WTC11 (cell line): ENCODE measurements at places on chromosomes 6 and 20.
A peak's percentile ranks its signal among the peaks of the same experiment; 100 is the strongest.

GRCh38 chr6:120274547-120274946, 925.0 kb upstream of the MAN1A1 start:
- DNase-seq, result no peak

DNA sequence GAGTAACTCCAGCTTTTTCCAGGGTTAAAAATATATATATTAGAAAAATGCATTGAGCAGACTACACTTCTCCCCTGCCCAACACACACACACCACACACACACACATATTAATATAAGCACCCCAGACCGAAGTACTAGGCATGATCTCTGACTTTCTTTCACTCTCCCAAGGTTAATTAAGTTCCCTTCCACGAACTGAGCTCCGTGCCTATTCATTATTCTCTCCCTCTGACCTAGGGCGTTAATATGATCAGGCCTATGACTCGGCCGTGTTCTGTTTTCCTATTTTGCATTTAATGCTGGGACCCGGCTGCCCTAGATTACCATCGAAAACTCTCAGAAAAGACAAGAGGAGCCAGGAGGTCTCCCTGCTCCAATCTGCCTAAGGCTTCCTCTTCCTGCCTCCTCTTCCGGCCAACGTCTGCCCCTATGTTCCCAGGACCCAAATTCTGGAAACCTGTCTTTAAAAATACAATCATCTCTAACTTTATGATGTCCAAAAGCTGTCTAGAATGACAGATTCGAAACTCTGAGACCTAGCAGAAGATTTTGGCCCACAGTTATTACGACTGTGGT, 6.1 kb upstream of the POU3F2 start:
- no peak for DNase-seq

- no peak for DNase-seq
Observed at GRCh38 chr6:20927130-20927860, 393.0 kb downstream of the CDKAL1 start.

DNA sequence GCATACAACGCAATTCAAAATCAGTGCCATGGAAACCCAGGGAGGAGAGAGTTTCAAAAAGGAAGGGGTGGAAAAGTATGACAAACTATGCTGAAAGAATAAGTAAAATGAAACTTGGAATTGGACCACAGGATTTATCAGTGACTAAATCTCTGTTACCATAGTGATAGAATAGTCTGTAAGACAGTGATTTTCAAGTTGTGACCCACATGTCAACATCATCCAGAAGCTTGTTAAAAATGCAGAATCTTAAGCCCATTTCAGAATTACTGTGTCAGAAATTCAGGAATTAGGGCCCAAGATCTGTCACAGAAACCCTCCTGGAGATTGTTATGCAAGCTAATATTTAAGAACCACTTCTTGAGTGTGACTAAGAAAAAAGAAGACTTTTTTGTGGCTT, 417.7 kb upstream of the JAG1 start:
- DNase-seq, result no peak

GRCh38 chr20:1830240-1830639, 65.0 kb upstream of the SIRPA start:
- no peak for DNase-seq

DNA sequence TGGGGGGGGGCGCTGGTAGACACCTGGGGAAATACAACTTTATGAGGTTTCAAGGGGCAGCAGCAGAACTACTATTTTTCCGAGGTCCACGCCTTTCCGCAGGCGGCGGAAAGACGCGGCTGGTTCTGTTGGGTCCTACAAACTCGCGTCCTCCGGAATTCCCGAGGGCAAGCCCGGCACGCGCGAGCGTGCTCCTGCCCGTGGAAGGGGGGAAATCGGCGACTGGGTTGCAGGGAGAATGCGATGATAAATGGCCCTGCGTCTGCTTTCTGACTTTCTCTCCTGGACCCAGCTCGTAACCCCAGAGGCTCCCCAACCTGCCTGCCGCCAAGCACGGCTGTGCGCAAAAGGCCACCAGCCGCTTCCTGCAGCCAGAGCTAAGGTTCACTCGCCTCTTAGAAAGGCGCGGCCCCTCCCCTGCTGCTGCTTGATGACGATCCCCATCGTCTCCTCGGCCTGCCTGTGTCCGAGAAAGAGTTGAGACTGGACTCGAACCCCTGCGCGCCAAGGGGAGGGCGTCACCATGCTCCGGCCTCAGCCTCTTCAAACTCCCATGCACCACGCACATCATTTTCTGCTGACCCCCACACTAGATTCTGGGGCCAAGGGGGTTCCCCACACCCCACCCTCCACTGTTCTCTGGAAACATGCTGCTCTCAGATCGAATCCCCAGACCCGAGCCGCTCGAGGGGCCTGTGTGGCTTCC, 6.7 kb downstream of the FOXA2 start:
- DNase-seq, result peak; percentile 68

DNA sequence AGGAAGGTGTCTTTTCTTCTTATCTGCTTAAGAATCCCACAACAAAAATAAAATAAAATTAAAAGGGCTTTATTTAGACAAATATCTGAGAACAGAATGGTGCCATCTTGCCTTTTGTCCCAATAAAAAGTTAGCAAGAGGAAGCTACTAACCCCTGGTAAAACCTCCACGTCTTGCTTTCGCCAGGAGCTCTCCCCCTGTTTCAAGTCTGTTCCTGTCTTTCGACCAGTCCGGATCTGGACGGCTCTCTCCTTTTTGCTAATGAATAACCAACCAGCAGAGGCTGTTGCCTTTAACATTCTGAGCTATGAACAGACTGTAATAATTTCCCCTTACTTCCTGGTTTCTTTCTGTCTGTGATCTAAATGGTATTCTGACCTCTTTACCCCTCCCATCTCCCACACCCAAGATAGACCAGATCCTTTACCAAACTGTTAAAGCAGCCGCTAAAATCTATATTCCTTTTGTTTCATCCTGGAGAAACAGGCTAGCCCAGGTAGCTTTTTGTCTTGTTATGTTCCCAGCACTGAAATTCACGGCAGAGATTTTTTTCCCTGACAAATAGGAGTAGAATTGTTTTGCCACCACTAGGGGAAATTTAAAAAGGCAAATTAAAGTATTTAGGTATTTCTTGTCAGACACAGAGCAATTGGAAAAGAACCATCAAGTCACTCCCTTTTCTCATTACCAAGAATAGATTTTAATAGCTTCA, at the start of gene FRK:
Gene FRK, minus strand, starts transcription at position 320 of the 712 bp plus-strand sequence. CDS start 580 bp downstream, outside the sequence.
- no peak for DNase-seq

DNA sequence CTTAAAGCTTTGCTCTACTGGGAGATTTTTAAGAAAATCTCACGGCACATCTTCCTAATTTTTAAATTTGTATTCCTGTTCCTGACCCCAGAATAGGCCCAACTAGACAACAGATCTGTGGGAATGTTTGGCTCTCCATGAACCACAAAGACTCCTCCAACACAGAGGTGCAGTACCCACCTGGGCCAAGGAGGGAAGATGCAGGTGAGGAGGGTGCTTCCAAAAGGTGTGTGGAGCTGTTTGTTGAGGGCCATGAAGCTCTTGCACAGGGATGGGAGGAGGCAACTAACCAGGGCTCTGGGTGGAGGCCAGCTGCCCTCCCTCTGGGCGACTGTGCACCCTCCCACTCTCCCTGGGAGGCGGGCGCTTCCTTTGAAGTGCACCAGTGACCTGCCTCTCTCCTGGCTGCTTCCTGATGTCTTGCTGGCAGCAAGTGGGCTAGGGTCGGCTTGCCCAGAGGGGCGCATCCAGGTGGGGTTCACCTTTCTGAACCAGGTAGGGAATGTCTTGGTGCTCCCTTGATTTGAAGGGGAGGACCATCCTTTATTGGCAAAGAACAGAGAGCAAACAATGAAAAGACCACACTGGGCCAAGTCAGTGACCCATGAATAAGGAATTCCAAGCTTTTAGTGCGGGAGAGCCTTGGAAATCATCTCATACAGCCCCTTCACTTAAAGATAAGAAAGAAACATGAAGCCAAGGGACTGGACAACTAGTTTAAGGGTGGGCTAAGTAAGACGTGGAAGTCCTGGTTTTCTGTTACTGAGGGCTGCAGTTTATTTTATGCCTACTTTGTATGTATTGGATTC, 76.0 kb downstream of the ANKRD6 start:
- DNase-seq, result no peak

GRCh38 chr6:41167173-41167963, 4.5 kb upstream of the TREM2 start:
- DNase-seq, result peak; percentile 71

- no peak for DNase-seq
Observed at GRCh38 chr6:82015043-82015442, 232.5 kb downstream of the IBTK start.

DNA sequence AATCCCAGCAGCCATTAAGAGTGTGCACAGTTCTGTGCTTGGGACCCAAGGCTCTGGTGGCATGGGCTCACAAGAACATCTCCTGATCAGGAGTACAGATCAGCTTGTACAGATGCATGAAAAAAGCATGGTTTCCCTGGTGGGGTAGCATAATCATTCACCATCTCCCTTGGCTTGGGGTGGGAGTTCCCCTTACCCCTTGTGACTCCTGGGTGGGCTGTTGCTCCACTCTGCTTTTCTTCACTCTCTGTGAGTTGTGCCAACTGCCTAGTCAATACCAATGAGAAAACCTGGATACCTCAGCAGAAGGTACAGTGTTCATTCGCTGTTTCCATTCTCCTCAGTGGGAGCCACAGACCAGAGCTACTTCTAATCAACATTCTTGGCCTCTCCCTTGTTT, 13.6 kb upstream of the HLA-DQB1 start:
- no peak for DNase-seq

DNA sequence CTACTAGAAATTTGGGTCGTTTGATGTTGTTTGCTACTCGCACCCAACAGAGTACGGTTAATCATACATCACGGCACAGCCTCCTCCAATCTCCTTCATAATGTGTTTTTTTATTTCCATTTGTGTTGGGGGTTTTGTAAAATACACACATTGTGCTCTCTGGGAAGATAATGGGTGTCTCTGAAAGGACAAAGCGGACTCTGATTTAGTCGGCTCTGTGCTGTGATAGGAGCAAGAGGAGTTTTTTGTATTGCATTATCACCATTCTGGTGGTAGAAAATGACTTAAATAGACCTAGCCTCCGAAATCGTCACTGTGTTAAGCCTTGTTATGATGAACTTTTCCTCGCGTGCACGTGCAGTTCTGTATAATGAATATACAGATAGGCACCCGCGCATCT, 196.3 kb downstream of the CDH4 start:
- no peak for DNase-seq

DNA sequence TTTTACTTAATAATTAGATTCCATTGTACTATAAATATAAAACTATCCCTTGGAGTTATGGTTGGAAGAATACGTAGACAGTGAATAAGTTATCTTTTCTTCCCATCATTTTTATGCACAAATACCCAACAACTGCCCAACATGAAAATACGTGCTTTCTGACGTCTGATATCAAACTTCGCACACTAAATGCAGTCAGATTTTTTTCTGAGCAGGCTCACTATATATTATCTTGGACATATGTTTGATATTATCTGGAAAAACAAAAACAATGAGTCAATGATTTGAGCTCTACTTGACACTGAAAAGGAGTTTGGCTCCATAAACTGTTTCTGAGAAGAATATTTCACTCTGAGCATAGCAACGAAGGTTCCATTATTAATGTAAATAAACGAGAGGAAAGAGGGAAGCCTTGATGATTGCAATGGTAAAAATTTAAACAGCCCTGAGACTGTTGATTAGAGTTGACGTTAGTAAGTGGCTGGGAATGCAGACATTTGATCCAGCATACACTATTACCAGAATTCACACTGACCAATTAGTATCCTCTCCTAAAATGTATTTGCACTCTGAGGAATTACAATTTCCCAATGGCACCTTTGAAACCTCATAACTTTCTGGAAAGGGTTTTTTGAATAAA, 1090.0 kb downstream of the EPHA7 start:
- no peak for DNase-seq

DNA sequence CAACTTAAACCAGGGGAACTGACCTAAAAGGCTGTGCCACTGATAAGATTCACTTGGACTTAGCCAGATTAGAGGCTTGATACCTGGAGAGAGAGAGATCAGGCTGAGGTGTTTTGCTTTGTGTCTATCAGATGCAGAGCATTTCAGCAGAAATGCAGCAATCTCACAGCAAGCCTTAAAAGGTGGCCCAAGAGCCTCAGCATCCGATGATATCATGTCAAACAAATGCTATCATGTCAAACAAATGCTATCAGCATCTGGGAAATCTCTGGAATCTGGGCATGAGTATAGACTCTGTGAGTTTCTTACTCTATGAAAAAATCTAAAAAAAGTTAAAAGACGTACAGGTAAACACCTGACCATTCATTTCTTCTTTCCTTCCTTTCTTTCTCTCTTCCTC, 718.9 kb downstream of the EYS start:
- no peak for DNase-seq

- peak; percentile 27 for DNase-seq
Observed at GRCh38 chr6:112429226-112429625, 82.1 kb downstream of the RFPL4B start.

DNA sequence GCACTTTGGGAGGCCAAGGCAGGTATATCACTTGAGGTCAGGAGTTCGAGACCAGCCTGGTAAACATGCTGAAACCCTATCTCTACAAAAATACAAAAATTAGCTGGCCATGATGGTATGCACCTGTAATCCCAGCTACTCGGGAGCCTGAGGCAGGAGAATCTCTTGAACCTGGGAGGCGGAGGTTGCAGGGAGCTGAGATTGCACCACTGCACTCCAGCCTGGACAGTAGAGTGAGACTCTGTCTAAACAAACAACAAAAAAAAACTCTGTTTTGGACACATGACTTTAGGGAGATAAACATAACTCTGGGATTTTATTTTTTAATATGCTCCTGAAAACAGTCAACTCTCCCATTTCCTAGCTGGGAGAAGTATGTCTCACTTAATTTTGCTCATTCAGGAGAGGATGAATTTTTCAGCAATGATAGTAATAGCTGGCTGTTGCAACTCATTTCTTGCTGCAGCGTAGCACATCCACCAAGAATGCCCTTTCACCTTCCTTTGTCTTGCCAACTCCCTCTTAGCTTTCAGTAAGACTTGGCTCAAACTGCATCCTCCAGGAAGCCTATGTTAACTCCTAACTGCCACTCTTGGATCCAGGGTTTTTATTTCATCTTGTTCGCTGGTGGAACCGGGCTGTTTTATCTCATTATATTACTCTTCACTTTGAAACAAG, 24.3 kb downstream of the TOP1 start:
- DNase-seq, result no peak

DNA sequence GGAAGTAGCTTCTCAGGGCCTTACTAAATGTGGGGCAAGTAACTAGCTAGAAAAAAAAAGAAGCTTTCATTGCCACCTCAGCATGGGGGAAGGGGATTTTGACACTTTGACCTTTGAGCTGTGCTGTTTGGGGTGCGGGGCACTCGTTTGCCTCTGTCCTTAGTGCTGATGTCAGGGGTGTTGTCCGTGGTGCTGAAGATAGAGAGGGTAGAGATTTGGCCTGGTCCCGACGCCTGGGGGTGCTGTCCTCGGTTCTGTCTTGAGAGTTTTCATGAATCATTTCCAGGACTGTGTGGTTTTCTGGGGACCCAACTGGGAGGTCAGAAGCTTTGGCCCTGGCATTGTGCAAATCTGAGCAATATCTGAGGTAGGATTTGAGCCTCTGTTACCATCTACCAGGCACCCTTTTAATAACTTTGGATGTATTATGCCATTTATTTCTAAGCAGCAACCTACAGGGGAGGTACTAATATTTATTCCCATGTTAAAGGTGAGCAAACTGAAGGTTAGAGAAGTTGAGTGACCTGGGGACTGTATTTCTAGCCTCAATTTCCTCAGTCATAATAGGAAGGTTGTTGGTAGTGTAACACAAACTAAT, 78.0 kb downstream of the DLGAP4 start:
- peak; percentile 88 for DNase-seq
